ENCODE measurements at places on chromosomes 6 and 20. TPM values are rescaled to one million over a fixed set of nuclear protein-coding genes. Genes with fewer than 3 reads are reported as not detected.

The CCDC170 gene
- total RNA-seq, result 0.86 TPM

The CRISP3 gene
- total RNA-seq, result not detected

The TINAG gene
- total RNA-seq, result 25.1 TPM

The CFB gene
- total RNA-seq, result 60.6 TPM

The THBD gene
- 6.3 TPM for total RNA-seq

The GINS1 gene
- 5.4 TPM for total RNA-seq

The TREM2 gene
- not detected for total RNA-seq

The ULBP3 gene
- 1.9 TPM for total RNA-seq

The ANKRD66 gene
- total RNA-seq, result not detected

The SEMG1 gene
- total RNA-seq, result 1.0 TPM

The FAM209B gene
- not detected for total RNA-seq

The MYCT1 gene
- 1.9 TPM for total RNA-seq

The MAK gene
- total RNA-seq, result not detected

The HLA-DMA gene
- 26.1 TPM for total RNA-seq

The SAMD5 gene
- 11.8 TPM for total RNA-seq

The LRRC73 gene
- total RNA-seq, result 1.1 TPM

The HS3ST5 gene
- total RNA-seq, result 0.16 TPM

The F13A1 gene
- 15.3 TPM for total RNA-seq

The C6orf58 gene
- total RNA-seq, result not detected

The PNPLA1 gene
- total RNA-seq, result 0.35 TPM

The GSTA3 gene
- not detected for total RNA-seq

The XKR7 gene
- 0.07 TPM for total RNA-seq

The METTL24 gene
- total RNA-seq, result 3.5 TPM

The SYCP2 gene
- 0.74 TPM for total RNA-seq

The HCRTR2 gene
- not detected for total RNA-seq

The GGTLC1 gene
- total RNA-seq, result 0.27 TPM

The MICAL1 gene
- 55.9 TPM for total RNA-seq

The DZANK1 gene
- total RNA-seq, result 1.4 TPM

The CPXM1 gene
- total RNA-seq, result 1.1 TPM

The CALHM4 gene
- total RNA-seq, result not detected

The GPX5 gene
- total RNA-seq, result 0.17 TPM

The KCNK17 gene
- total RNA-seq, result not detected

The HAO1 gene
- not detected for total RNA-seq

The GSTA2 gene
- total RNA-seq, result 0.22 TPM

The TRIM10 gene
- total RNA-seq, result 3.8 TPM

The TMC2 gene
- not detected for total RNA-seq

The PREP gene
- 99.9 TPM for total RNA-seq

The MYLK4 gene
- 0.35 TPM for total RNA-seq

The CASS4 gene
- 0.17 TPM for total RNA-seq

The PDYN gene
- not detected for total RNA-seq

The PROKR2 gene
- total RNA-seq, result not detected

The JPH2 gene
- 13.8 TPM for total RNA-seq

The CARMIL1 gene
- 50.2 TPM for total RNA-seq

The AFG1L gene
- total RNA-seq, result 10.9 TPM

The EFCAB8 gene
- 0.72 TPM for total RNA-seq

All from colonic mucosa (tissue), 4 donors.